ENCODE measurements at places on chromosomes 3 and 15.

- DNase-seq: no peak
These were observed 98.9 kb downstream of the DNAJB8 start for GRCh38 chr3:128367761-128368160.

DNA sequence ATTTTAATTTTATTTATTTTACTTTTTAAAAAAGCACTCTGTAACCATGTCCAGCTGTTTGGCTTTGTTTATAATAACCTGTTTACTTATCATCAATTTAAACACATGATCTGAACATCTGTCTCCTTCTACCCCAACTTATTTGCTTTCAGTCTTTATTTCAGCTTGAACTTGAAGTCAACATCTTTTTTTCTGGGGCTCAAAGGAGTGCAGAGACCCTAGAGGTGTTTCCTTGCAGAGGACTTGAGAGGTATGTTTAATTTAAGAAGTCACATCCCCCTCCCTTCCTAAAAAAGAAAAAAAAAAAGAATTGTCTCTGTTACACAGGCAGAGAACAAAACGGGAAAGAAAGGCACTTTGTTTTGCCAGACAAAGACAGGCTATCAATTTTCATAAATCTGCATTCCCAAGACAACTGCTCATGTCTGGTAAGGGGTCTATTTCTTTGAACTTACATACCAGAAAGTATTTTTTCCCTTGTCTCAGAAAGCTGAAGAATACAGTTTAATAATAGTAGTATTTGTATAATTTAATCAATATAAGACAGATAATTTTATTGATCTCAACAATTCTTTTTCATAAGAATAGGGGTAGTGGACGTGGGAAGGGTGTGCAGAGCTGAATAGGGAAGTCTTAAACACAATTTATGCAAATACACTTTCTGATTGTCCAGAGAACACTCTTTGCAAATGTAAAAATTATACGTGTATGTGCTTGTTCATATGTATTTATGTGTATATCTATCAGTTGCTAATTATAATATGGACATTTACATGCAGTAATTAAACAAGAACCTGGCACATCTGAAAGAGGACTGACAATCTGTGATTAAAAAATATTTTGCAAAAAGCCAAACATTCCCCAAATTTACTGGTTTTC, 109.7 kb upstream of the PDZRN3 start:
- DNase-seq: no peak

DNA sequence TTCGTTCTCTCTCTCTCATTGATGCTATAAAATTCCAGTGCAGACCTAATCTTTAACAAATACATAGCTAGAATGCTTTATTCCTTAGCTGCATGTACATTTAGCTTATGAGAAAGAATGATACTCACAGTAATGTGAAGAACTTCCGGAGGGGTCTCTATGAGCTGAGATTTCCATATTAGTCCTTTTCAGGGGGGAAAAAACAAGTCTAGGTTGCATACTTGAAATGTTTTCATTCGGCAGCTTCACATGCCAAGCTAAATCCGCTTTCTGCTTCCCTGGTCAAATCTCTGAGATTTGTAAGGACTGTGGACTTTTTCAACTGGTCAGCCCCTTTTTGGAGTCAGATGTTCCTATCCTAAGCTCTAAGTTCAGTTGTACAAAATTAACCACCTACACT, 111.5 kb upstream of the COL8A1 start:
- no peak for DNase-seq

GRCh38 chr3:50194128-50194902, 2.9 kb downstream of the GNAT1 start:
- peak; percentile 77 for DNase-seq

GRCh38 chr3:31953091-31953490, 28.0 kb downstream of the OSBPL10 start:
- DNase-seq: no peak

GRCh38 chr3:9399337-9399703, 1.9 kb downstream of the SETD5 start:
- no peak for DNase-seq

DNA sequence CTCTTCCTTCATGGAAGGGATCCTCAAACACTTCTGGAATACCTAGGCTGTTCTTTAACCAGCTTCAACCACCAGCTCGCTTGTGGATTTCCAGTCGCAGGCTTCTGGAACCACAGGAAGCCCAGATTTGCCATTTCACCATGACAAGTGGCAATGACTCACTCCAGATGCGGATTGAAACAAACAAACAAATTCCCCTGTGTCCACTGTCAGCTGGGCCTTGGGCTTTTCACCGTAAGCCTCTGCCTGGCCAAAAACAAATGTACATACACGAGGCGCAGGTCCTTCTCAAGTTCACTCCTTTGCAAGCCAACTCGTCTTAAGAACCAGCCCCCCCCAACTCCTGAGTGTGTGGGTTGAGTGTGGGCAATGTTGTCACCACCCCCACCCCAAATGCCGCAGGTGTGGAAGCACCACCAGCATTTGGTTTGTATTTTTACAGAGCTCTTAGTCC, 8.8 kb downstream of the BCL6 start:
- no peak for DNase-seq

GRCh38 chr3:159835126-159835525, 153.5 kb upstream of the IL12A start:
- DNase-seq: no peak

DNA sequence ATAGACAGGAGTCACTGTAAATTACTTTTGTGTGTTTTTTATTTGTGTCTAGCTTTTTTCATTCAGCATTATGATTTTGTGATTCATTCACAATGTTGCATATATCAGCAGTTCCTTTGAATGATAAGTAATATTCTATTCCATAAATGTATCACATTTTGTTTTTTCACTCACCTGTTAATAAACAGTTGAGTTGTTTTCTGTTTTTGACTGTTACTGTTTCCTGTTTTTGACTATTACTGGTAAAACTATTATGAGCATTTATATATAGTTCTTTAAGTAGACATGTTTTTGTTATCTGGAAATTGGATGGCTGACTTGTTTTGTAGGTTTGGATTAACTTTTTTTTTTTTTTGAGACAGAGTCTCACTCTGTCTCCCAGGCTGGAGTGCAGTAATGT, 138.4 kb downstream of the RSRC1 start:
- DNase-seq: no peak

DNA sequence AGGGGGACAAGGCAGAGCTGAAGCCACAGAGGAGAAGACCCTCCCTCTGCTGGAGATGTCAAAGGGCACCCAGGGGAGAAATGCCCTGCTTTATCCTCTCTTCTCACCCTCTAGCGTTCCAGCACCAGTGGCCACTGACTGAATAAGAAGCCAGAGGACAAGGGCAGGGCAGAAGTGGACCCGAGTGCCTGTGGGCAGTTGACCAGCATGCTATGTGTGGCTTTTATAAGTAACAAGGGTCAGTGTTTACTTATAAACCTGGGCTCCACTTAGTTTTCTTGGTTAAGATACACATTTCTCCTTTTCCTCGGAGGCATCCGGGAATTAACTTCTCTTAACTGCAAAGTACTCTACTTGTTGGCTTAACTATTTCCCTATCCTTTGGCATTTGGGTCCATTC, 13.3 kb upstream of the HDAC11 start:
- DNase-seq: no peak

- no peak for DNase-seq
These were observed 255.8 kb upstream of the CDIN1 start for GRCh38 chr15:36323615-36324014.

DNA sequence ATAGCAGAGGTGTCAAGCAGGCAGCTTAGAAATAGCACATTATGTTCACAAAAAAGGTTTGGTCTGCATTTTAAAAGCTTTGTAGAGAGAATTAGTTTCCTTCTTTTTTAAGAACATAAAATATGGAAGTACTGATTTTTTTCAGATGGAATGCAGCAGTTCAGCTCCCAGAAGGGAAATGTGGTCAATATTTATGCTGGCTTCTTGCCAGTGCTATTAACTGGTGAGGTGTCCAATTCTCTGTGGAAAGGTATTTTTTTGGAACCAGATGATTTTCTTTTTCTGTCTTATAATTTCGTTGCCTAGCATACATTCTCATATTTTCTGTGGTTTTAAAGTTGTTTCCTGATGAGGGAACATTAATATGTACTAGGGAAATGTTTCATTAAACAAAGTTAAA, 211.4 kb upstream of the ZNF385D start:
- no peak for DNase-seq

DNA sequence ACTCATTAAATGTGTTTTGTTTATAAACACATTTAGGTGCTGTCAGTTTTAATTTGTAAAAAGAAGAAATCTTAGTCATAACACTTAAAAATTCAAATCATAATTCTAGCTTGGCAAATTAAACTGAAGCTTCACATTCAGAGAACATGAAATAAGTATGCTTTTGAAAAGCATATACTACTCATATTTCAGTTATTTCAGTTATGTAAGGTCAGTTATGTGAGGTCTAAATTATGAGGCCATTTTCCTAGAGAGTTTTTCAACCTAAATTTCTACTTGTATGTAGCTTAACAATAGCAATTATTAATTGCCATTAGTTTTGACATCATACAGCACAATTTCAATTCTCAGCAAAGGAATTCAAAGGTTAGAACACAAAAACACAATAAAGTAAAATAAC, 465.0 kb downstream of the PLOD2 start:
- no peak for DNase-seq

DNA sequence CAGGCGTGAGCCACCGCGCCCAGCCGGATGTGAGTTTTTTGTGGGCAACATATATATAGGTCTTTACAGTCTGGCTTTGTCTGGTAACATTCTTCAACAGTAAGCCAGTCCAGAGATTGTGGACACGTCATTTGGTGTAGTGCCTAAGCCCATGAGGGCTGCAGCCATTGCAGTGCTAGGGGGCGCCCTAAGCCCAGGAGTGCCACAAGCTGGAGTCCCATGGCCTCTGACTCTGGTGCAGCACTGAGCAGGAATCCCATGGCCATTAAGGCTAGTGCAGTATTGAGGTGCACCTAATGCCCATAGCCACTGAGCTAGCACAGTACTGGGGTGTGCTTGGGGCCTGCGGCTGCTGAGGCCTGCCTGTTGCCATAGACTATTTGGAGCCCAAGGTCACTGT, 136.4 kb upstream of the NDN start:
- DNase-seq: no peak

- DNase-seq: no peak
These were observed 573.8 kb upstream of the NAALADL2 start for GRCh38 chr3:174285242-174285864.

DNA sequence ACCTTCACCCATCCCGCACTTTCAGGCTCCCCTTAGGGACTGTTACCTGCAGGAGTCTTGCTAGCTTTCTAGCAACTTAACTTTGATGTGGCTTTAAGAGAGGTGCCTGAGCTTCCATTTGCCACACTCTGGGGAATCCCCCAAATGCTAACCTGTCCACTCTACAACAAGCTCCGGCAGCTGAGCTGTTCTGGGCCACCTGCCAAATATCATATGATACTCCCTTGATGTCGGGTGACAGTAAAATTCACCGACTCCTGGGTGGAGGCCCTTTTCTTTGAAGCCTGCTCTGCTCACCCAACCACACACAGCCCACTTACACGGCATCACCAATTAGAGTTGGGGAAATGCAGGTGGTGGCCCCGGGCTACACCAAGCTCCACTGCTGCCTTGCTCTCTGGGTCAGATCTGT, 38.0 kb upstream of the XCR1 start:
- DNase-seq: peak; percentile 51

GRCh38 chr15:33374226-33374914, 63.6 kb downstream of the RYR3 start:
- DNase-seq: no peak

DNA sequence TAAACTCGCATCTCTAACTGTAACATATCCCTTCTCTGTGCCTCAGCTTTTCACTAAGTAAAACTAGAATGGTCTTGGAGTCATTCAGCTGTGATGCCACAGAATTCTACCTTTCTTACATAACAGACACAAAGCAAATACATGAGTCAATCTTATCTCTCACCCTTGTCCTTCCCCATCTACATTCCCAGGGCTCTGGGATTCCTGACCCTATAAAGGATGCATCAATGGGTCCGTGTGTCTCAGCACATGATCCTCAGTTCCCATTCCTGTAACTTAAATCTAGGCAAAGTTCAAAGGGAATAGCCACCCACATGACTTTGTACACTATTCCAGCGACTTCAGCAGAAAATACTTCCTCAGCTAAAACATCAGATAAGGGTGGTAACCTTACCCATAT, 11.8 kb upstream of the ARL8B start:
- no peak for DNase-seq

DNA sequence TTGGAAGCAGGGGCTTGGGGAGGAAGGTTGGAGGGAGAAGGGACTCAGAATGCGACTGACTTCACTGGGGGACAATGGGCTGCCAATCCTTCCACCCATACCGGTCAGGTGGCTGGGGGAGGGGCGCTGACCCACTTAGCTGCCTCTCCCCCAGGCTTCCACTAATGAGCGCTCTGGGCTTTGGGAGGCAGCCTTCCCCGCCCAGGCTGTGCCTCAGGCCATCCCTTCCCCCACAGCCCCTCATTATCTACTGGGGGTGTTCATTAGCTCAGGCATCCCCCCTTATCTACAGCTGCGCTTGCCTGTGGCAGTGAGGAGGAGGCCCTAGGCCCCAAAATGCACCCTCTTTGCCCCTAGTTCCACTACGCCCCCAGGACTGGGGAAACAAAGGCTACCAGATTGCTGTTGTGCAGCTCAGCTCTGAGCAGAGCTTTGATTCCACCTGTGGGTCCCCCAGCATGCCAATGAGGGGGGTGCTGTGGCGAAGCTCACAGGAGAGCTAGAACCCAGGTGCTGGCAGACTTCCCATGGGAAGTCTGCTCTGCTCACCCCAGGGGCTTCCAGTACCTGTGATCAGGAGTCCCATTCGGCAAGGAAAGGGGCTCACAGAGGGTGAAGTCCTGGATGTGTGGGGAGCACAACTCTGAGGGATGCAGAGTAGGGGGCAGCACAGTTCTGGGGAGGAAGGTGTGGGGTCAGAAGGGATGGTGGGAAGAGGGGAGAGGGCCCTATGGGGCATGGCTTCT, 29.4 kb upstream of the SEMA3F start:
- no peak for DNase-seq

DNA sequence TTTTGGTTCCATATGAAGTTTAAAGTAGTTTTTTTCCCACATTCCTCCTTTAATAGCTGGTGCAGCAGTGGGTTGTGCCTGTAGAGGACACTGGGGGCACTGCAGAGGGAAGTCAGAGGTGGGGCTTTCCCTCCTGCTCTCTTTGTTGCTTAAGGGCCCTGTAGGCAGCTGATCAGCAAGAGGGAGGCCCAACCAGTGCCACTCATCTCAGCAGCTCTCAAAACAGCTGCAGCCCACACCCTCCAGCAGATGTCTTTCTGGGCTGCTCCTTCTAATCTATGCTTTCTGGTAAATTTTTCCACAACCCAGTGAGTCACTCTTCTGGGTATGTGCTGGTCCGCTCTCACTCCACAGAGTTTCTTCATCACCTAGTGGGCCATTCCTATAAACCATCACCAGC, 263.8 kb downstream of the FEZF2 start:
- DNase-seq: no peak

DNA sequence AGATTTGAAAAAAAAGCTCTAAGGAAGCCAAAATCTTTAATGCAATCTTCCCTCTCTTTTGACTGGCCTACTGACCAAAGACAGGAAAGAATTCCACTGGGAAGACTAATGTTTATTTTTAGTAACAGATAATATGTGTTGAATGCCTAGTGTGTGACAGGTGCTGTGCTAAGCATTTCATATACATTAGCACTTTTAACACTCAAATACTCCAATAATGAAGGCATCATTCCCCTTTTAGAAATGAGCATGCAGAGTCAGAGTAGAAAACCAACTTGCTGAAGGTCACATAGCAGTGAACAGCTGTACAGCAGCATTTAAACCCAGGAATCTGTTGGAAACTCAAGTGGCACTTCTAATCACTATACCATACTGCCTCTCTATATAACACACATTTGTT, 170.6 kb downstream of the MINAR1 start:
- DNase-seq: no peak

Data from stimulated activated CD8-positive, alpha-beta memory T cell treated with anti-CD3 and anti-CD28 coated beads, Interleukin-2, amount 100 ng/mL, for 1 hour (primary cell).